Fibroblast of skin of abdomen (primary cell): ENCODE measurements at places on chromosomes 4 and X.

DNA sequence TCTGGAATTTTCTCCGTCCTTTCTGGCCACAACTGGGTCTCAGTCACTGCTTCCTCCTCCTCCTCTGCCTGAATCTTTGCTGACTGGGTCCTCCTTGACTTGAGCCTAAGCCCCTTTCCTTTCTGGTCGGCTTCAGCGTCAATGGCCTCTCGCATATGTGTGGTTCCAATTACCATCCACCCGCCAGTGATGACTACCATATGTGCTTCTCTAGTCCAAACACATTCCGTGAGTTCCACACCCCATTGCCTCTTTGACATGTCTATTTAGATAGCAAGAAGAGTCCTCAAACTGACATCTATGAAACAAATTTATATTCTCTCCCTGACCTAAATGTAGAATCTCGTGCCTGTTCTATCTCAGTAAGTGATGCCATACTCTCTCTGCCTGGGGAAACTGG lies 19.8 kb downstream of the MXRA5 start:
- peak; percentile 87 for DNase-seq

GRCh38 chr4:155734065-155734464 lies 24.8 kb upstream of the GUCY1B1 start:
- DNase-seq, result peak; percentile 64

DNA sequence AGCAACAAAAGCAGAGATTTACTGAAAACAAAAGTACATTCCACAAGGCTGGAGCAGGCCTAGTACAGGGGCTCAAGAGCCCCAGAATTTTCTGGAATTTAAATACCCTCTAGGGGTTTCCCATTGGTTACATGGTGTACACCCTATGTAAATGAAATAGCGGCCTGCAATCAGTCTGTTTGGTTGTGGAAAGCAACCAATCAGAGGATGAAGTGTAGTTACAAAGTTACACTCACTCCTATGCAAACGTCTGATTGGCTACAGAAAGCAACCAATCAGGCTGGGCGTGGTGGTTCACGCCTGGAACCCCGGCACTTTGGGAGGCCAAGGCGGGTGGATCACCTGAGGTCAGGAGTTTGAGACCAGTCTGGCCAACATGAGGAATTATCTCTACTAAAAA lies 13.8 kb upstream of the TXLNG start:
- DNase-seq, result peak; percentile 1

GRCh38 chr4:2961421-2961810 lies 1.8 kb downstream of the NOP14 start:
- no peak for DNase-seq

DNA sequence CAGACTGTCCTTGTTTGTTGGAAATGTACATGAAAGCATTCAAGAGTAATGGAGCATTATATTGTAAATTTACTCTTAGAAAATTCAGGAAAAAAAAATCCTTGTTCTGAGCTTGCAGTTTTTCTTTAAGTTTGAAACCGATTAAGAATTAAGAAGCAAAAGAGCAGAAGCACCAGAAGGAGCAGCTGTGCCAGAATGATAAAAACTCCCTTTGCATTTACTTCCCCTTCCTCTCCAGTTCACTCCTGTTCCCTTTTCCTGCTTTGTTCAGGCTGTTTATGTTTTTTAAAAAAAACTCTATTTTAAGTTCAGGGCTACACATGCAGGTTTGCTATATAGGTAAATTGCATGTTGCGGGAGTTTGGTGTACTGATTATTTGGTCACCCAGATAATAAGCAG lies 90.3 kb downstream of the ATOH1 start:
- DNase-seq, result no peak

DNA sequence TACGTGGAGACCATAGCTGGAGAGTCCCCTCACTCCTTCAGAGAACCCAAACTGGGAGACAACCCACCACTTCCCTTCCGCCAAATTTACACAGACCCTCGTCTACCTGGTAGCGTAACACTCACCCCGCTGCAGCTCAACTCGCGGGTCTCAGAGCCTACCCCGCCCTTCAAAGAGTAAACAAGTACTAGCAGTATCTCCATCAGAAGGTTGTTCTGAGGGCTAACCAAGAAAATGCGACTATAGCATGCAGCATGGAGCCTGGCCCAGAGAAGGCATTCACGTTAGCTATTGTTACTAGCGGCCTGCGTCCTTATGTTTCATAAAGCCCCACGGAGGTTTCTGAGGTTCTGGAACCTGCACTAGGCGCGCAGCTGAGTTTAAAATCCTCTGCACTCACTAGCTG lies 531 bp upstream of the MANBA start:
- no peak for DNase-seq

DNA sequence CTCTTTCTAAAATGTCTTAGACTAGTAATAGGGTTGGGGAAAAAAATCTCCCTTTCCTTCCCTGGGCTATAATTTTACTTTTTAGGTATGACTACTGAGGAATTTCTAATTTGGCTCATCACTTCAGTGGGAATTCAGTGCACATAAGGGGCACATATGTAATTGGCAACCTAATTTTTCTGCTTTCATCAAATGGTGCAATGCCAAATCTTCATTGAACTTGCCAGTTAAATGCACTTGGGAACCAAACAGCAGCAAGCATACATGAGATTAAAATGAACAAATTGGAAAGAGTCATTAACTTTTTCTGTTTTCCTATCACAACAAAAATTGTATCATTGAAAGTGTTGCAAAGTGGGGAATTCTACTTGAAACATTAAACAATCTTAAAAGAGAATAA lies 2.9 kb upstream of the CCSER1 start:
- no peak for DNase-seq
